Spleen (tissue), 13 donors: ENCODE measurements at places on chromosomes 7 and 10. TPM values are rescaled to one million over a fixed set of nuclear protein-coding genes. Genes with fewer than 3 reads are reported as not detected.

Gene SPDYE2B
- not detected for total RNA-seq

Gene OR2A7
- 2.6 TPM for total RNA-seq

DNA sequence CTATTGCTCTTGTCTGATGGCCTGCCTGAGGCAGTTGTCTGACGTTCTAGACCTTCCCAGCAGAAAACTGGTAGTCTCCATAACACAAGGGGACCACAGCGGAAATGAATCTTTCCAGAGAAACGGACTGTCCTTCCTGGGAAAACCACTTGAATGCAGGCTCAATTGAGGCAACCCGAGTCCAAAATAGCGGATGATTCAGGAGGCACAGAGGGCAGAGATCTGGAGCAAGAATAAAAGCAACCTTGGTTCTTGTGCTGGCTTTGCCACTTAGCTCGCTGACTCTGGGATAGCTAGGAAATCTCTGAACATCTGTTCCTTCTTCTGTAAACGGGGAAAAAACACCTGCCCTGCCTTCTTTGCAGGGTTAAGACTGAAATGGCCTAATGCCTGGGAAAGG lies 178.8 kb downstream of the NEURL1 start:
- no peak overlapping the region for H3K27ac ChIP-seq
- DNase-seq, result no peak
- no peak overlapping the region for H3K4me3 ChIP-seq

Gene PAOX
- 19.5 TPM for total RNA-seq

DNA sequence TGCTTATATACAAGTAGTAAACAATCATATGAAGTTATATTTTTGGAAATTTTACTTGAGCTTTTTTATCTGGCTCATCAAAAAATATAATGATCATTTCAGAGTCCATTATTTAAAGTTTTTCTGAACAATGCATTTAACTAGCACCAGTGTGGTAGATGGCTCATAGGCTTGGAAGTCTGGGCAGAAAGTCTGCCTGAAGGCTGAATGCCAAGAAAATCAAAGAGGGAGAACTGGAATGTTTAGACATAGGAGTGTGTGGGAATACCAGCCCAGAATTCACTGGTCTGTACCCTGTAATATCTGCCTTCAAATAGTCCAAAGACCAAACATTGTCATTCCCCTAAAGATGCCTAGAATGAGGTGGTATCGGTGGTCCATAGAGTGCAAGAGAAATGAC lies 40.3 kb upstream of the ANK3 start:
- peaks cover 7% of the 10 kb centered on the region for H3K4me1 ChIP-seq
- H3K4me3 ChIP-seq, result no peak overlapping the region
- no peak for DNase-seq
- H3K36me3 ChIP-seq, result no peaks in the 10 kb centered on the region
- no peaks in the 10 kb centered on the region for H3K27me3 ChIP-seq

DNA sequence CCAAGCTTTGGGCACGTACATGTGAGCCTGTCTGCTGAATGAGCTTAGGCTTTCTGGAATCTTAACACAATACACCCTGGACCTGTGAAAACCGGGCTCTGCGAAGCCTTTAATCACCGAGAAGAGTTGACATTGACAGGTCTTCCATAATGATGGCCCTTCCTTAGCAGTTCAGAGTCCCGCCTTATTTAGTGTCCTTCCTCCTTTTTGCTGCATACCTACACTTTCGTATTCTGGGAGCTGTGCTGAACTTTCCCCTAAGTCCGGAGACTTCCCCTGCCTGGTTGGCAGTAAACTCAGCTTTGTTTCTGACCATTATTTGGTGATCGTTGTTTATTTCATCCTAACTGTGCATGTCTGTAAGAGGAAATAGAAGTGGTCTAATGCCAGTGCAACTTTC lies 212.0 kb downstream of the CAMK1D start:
- no peak overlapping the region for H3K4me3 ChIP-seq
- peaks cover 12% of the 10 kb centered on the region for H3K4me1 ChIP-seq
- no peak for DNase-seq
- no peak overlapping the region for H3K27ac ChIP-seq
- H3K36me3 ChIP-seq, result no peaks in the 10 kb centered on the region

Gene SRRM3
- total RNA-seq, result 0.23 TPM

Gene STEAP2
- 4.8 TPM for total RNA-seq

DNA sequence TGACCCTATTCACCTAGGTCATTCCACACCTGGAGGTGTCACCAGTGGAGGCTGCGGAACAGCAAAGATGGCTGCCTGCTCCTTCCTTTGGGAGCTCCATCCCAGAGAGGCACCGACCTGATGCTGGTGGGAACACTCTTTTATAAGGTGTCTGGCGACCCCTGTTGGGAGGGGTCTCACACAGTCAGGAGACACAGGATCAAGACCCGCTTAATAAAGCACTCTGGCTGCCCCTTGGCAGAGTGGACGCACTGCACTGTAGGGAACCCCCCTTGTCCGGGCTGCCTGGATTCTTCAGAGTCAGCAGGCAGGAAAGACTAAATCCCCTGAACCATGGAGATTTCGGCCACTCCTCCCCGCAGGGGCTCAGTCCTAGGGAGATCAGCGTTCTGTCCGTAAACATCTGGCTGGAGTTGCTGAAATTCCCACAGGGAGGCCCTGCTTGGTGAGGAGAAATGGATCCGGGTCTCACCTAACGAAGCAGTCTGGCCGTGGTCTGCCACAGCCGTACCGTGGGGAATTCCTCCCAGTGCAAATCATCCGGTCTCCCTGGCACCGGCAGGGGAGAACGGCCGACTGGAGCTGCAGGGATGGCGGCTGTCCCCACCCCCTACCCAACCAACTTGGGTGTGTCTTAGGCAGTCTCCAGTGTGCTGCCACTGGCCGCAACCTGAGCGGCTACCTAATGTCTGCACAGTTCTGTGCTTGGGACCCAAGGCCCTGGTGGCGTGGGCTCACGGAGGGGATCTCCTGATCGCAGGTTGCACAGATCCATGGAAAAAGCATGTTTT lies 66.1 kb downstream of the LSMEM1 start:
- no peak overlapping the region for H3K27ac ChIP-seq
- H3K4me3 ChIP-seq, result no peak overlapping the region
- H3K4me1 ChIP-seq, result no peaks in the 10 kb centered on the region
- no peak for DNase-seq
- no peaks in the 10 kb centered on the region for H3K36me3 ChIP-seq

DNA sequence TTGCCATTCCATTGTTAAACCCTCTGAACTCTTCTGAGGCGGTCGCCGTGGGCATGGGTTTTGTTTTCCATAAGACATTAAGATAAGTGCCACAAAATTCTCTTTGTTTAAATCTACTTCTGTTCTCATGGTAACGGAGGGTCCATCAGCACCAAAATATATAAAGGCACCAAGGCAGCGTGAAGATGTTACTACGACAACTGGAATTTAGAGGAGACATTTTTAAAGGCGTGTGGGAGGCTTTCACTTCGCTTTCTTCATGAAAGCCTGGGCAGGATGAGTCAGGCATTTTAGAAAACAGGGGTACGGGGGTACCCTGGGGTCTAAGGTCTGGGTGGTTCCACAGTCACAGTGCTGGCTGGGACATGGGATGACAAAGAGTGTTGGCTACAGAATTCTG lies 34.0 kb downstream of the SMKR1 start:
- no peaks in the 10 kb centered on the region for H3K36me3 ChIP-seq
- DNase-seq, result no peak
- no peak overlapping the region for H3K4me3 ChIP-seq
- H3K27me3 ChIP-seq, result no peaks in the 10 kb centered on the region

- no peaks in the 10 kb centered on the region for H3K4me1 ChIP-seq
- DNase-seq, result no peak
- H3K36me3 ChIP-seq, result no peaks in the 10 kb centered on the region
- H3K27me3 ChIP-seq, result no peaks in the 10 kb centered on the region
- H3K27ac ChIP-seq, result no peak overlapping the region
These were observed 121.5 kb upstream of the PLPP4 start for GRCh38 chr10:120335553-120335952.

DNA sequence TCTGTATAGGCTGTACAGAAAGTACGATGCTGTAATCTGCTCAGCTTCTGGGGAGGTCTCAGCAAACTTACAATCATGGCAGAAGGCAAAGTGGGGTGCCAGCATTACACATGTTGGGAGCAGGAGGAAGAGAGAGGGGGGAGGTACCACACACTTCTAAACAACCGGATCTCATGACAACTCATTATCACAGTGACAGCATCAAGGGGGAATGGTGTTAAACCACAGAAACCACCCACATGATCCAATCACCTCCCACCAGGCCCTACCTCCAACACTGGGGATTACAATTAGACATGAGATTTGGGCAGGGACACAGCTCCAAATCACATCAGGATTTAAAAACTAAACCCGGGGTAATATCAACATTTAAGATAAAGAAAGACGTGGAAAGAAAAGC lies 468.8 kb upstream of the AUTS2 start:
- H3K27me3 ChIP-seq, result no peaks in the 10 kb centered on the region
- no peaks in the 10 kb centered on the region for H3K36me3 ChIP-seq
- H3K4me1 ChIP-seq, result no peaks in the 10 kb centered on the region
- DNase-seq, result no peak

Gene ZNF804B
- not detected for total RNA-seq

DNA sequence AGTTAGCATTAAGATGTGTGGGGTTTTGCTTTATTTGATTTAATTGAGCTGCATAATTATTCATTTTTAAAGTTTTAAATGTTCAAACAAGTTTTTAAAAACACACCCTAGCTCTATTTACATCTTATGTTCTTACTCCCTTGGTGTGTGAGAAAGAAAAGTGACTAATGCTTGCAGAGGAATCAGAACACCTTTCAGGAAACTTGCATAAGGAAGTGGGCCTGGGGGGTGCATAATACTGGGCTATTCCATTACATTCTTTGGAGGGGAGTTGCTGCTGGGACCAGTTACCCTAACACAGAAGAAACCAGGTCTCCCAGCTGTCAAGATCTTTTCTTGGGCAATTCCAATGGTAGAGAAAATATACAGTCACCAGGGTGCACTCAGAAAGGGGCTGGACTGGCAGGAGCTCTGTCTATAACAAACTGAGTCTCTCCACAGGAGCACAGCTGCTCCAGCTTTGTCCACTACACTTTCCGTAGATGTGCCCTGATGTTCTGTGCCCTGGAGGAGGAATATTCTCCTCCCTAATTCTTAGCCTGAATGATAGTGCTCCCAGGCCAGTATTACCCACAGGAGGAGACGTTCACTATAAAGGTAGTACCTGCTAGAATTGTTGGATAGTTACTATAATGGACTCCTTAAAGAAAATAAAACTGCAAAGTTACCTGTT lies 304.2 kb downstream of the CDC14C start:
- H3K4me1 ChIP-seq, result no peaks in the 10 kb centered on the region
- no peak for DNase-seq
- H3K36me3 ChIP-seq, result no peaks in the 10 kb centered on the region
- H3K27me3 ChIP-seq, result no peaks in the 10 kb centered on the region
- no peak overlapping the region for H3K27ac ChIP-seq

- no peak for DNase-seq
- H3K27ac ChIP-seq, result no peak overlapping the region
- H3K4me3 ChIP-seq, result no peak overlapping the region
These were observed 885.7 kb upstream of the CELF2 start for GRCh38 chr10:10132009-10132408.

Gene TLX1
- total RNA-seq, result 71.2 TPM

- H3K27ac ChIP-seq, result peak overlapping the region; percentile 67
- peaks cover 12% of the 10 kb centered on the region for H3K4me1 ChIP-seq
- H3K36me3 ChIP-seq, result no peaks in the 10 kb centered on the region
- DNase-seq, result no peak
- no peaks in the 10 kb centered on the region for H3K27me3 ChIP-seq
These were observed 92.0 kb upstream of the MACROH2A2 start for GRCh38 chr10:69960606-69960987.

DNA sequence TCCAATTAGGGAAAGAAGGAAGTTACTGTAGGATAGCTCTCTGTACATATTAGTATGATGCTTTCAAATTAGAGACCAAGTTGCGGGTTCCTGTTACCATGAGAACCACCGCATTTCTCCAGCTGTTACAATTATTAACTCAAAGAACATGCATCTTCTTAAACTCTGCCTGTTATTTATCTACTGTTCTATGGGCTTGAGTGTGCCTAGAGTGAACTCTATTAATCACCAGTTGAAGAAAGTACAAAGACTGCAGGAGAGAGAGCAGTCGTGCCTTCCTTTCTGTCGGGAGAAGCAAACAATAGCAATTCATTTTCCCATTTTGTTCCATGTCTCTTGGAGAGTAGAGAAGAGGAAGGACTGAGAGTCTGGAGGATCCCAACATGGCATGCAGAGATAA lies 1071.2 kb downstream of the TYW1 start:
- H3K27ac ChIP-seq, result no peak overlapping the region
- H3K27me3 ChIP-seq, result no peaks in the 10 kb centered on the region
- DNase-seq, result no peak
- no peak overlapping the region for H3K4me3 ChIP-seq
- H3K4me1 ChIP-seq, result no peaks in the 10 kb centered on the region
- H3K36me3 ChIP-seq, result no peaks in the 10 kb centered on the region

- no peak overlapping the region for H3K4me3 ChIP-seq
- peaks cover 16% of the 10 kb centered on the region for H3K4me1 ChIP-seq
- no peaks in the 10 kb centered on the region for H3K27me3 ChIP-seq
- no peak overlapping the region for H3K27ac ChIP-seq
- H3K36me3 ChIP-seq, result no peaks in the 10 kb centered on the region
- DNase-seq, result no peak
These were observed 86.8 kb upstream of the ANKRD1 start for GRCh38 chr10:91007655-91008054.

Gene TRPV5
- total RNA-seq, result not detected

DNA sequence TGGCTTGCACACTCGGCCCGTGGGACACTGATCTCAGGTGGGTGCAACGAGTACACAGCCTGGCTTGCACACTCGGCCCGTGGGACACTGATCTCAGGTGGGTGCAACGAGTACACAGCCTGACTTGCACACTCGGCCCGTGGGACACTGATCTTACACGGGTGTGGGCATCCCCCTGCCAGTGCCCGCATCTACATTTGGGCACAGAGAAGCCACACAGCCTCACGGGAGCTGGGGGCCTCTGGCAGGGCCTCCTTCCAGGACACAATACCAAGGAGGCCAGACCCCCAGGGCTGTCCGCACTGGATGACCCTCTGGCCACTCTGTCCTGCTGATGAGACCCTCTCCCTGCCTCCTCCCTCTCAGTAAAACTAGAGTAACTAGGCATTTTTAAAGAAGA lies 330.5 kb downstream of the DNAJB6 start:
- H3K27me3 ChIP-seq, result peaks cover 15% of the 10 kb centered on the region
- H3K4me3 ChIP-seq, result no peak overlapping the region
- H3K27ac ChIP-seq, result no peak overlapping the region
- no peaks in the 10 kb centered on the region for H3K4me1 ChIP-seq
- peak; percentile 67 for DNase-seq

Gene GRM3
- not detected for total RNA-seq

- H3K27me3 ChIP-seq, result no peaks in the 10 kb centered on the region
- no peaks in the 10 kb centered on the region for H3K4me1 ChIP-seq
These were observed 427.1 kb downstream of the TNS3 start for GRCh38 chr7:47154791-47155190.
